Left renal cortex interstitium (tissue), 4 donors: ENCODE measurements at places on chromosomes 2 and 18.

DNA sequence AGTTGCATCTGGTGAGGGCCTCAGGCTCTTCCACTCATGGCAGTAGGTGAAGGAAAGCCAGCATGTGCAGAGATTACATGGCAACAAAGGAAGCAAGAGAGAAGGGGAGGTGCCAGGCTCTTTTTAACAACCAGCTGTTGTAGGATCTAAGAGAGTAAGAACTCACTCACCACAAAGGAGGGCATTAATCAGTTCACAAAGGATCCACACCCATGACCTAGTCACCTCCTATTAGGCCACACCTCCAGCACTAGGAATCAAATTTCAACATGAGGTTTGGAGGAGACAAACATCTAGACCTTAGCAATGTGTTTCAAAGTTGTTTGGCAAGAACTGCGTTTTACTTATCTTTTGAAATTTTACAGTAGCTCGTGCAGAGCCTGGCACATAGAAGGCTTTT, 20.5 kb upstream of the REG3A start:
- no peak for DNase-seq

DNA sequence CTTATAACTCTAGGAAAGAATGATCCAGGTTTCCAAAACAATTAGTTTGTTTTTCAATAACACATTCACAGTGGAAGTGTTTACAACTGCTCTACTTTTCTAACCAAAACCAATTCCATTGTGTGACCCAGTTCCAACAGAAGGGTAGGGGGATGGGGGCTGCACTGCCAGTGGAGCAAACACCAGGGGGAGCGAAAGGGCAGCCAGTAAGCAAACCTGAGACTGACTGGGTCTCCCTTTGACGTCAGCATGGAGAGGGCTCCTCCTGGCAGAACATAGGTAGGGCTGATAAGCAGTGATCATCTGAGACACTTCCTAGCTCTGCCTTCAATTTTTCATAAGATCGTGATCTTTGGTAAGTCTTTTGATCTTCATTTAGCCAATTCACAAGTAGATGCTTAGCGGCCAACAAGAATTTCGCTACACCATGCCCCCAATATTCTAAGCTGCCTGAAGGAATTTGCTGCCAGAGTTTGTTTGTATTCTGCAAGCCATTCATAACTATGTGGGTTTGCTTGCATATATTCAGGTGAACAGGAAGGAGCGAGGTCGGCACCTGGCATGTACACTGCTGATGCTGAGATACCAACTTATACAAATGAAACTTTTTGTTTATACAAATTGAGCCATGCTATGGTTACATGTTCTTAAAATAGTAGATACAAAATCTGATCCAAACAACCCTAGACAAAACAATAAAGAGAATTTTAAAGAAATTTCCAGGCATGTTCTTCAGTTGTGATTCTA, 45.9 kb downstream of the ST6GAL2 start:
- DNase-seq = no peak

- no peak for DNase-seq
These were observed 152.6 kb upstream of the FSHR start for GRCh38 chr2:49306925-49307324.

- DNase-seq = no peak
These were observed 27.5 kb downstream of the M1AP start for GRCh38 chr2:74620671-74621070.

DNA sequence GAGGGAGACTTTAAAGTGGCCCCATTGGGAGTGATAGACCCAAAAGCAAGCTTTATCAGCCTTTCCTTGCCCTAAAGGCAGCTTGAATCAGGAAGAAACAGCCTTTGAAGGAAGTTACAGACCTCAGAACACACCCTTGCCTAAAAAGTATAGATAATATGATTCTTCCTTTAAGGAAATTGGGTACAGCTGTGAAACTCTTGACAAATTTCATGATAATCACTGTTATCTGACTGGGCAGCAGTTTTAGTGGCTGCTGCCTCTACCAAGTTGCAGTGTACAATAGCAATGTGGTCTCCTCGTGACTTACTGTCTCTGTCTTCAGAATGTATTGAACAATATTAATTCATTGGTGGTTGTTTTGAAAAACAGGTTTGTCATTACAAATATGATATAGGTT, 16.7 kb downstream of the HOXD1 start:
- DNase-seq = no peak

- DNase-seq = no peak
These were observed 232.7 kb upstream of the COPS8 start for GRCh38 chr2:236852977-236853374.

DNA sequence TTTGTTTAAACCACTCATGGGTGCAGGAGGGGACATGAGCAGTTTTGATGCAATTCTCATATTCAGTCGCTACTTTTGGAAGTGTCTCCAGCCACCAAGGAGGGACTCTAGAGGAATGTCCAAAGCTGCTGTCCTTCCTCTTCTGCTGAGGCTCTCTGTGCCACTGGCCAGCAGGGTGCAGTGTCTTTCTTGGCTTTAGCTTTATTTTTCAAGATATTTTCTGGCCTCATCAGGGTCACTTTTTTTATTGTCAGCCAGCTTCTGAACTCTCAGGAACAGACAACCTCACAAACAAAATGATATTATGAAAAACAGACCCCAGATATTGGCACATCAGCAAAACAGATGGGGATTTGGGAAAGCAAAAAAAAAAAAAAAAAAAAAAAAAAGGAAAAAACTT, 289.3 kb upstream of the ZSWIM2 start:
- no peak for DNase-seq

DNA sequence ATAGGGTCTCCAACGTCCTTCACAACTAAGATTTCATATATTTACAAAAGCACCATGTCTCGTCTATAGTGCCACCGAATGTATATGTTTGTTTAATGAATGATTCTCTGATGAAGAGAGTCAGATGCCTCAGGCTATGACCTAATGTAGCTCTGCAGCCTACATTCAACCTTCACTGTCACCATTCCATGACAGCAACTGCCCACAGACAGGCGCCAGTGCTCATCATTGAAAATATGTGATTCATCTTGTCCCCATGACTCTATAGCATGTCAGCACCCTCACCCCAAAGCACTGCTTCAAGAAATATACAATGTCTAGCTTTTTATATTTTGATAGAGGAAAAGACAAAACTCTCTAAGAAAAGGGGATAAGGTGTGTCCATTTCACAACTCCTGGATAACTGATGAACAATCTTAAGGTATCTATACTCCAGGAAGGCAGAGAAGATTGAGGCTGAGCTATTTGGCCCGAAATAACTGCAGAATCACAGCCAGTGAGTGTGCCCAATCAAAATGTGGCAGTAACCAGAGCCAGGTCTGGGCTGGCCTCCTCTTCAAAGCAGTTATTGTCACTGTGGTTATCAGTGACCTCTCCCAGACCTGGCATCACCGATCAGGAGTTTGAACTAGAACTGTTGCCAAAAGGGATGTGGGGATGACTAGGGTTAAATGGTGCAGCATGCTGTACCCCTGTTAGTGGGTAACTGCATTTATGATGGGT, 246.6 kb downstream of the SETBP1 start:
- no peak for DNase-seq

GRCh38 chr2:162069267-162069903, 4.6 kb downstream of the DPP4 start:
- DNase-seq = no peak

DNA sequence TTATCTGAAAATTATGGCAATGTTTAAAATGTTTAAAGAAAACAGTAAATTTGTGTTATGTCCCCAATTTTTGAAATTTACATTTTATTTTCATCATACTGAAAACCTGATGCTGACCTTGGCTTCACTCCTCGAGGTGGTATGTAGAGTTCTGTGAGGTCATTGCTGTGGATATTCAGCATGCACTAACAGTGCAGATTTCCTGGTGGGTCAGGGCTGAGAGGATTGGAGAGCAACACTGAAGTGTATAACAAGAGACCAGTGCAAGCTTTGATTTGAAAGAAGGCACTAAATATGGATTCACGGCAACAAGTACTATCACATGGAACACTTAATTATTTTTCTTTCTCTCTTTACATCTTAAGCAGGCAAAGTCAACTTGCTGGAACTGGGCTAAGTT, 134.1 kb downstream of the SLC8A1 start:
- no peak for DNase-seq

- no peak for DNase-seq
These were observed 67.4 kb downstream of the TNP1 start for GRCh38 chr2:216792222-216793021.

DNA sequence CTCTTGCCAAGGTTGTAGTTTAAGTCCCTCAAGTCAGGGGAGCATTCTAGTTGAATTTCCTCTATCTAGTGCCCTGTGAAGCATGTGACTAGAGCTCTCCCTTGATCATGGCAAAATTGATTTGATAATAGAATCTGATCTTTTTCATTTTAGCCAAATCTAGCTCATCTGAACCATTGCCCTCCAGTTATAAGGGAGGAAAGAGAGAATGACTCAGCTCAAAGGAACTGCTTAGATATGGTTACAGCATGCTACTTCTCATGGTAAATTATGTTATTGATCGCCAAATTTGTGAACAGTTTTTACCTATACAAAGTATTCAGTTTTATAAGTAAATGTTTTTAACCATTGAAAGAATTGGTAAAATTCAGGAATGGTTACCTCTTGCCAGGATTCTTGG, 100.8 kb downstream of the GPR39 start:
- no peak for DNase-seq

DNA sequence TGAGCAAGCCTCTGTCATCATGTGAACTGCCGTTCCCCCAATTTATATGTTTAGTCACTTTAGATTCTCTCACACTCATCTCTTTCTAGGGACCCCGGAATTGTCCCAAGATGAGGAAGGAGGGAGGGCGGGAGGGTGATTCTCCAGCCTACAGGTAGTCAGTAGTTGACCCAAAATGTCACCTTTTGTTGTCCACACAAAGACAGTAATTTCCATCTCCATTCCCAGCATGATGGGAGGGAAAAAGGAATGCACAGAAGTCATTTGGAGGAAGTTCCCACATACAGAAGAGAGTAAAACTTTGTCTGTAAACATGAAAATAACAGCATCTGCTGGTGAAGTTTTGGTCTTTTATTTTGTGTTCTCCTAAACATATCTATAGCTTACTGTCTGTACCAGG, 222.9 kb downstream of the KLHL29 start:
- DNase-seq = no peak

GRCh38 chr18:67514465-67514864, 2.1 kb downstream of the DSEL start:
- no peak for DNase-seq

- no peak for DNase-seq
These were observed 17.3 kb downstream of the C2orf42 start for GRCh38 chr2:70173520-70173919.

DNA sequence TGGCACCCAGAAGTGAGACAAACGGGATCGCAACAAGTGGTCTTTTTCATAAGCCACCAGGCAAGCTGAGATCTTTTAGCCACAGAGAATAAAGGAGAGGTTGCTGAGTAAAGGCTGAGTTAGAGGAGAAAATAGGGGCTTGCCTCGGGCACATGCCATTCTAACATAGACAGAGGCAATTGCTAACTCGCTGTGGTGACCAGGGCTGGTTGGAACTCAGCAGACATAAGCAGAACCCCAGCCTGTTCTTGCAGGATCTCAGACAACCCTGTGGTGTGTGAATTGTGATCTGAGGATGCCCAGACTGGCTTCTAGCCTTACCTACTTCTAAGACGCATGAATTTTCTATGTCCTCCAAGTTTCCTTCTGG, 300.2 kb downstream of the CDCA7 start:
- DNase-seq = no peak

DNA sequence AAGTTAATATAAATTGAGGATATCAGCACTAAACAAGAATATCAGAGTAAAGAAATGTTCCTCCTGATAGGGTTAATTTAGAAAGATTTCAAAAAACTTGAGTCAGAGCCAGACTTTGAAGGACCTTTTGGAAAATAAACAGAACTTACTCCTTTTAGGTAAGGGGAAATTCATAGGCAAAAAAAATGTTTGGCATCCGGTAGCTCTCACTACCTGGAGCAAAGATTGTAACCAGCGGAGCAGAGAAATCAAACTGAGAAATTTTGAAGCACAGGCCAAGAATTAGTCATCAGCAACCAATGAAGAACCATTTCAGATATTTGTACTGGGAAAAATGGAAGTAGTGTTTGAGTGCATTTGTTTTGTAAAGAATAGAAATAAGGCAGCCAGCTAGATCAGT, 113.0 kb downstream of the ICA1L start:
- DNase-seq = no peak

- DNase-seq = no peak
These were observed 1490.2 kb upstream of the SLC39A10 start for GRCh38 chr2:194166818-194167217.

- no peak for DNase-seq
These were observed 12.4 kb upstream of the ANKRD44 start for GRCh38 chr2:197322724-197323720.

DNA sequence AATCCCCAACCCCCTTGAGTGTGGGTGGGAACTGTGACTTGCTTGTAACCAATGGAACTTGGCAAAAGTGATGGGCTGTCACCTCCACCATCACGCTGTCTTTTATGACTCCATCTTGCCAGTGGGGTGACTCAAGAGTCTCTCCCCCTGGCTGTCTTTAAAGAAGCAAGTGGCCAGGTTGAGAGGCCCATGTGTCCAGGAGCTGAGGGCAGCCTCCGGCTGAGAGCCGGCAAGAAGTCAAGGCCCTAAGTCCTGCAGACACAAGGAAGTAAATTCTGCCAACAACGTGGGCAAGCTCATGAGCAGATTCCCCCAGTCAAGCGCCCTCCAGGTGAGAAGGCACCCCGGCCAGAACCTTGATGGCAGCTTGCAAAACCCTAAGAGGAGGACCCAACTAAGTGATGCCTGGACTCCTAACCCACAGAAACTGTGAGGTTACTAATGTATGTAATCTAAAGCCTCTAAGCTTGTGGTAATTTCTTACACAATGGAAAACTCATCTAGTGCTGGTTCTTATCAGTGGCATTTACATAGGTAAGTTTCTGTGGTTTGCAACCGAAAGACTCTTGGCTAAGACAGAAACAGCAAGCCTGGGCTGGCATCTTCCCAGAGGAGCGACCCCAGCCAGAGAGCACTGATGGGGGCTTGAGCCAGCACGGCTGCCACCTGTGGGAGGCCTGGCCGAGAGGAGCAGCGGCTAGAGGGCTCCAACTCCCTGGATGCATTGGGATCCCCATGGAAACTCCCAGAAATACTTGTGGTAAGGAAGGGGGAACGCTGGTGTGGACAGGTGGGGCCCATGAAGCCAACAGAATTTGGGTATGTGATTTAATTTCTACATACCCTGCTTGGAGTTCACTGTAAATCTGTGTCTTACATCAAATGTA, 49.3 kb downstream of the CIB4 start:
- no peak for DNase-seq

DNA sequence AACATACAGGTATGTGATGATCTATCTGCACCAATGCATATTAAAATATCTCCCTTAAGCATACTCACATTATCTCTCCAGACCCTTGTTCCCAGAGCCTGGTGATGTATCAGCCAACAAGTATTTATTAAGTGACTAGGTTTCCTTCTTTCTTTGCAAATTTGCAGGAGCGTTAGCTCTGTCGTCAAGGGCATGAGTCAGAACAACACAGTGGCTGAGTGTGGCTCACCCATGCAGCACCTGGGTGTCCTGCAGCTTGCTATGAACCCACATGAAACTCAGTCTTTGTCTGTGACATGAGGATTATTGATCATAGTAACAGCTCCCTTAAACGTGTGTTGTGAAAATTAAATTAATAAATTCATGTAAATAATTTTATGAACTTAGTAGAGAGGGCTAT, 96.6 kb downstream of the PIEZO2 start:
- no peak for DNase-seq

GRCh38 chr2:197890168-197890567, 85.8 kb downstream of the PLCL1 start:
- no peak for DNase-seq
